ENCODE measurements at places on chromosomes 11 and 22.

DNA sequence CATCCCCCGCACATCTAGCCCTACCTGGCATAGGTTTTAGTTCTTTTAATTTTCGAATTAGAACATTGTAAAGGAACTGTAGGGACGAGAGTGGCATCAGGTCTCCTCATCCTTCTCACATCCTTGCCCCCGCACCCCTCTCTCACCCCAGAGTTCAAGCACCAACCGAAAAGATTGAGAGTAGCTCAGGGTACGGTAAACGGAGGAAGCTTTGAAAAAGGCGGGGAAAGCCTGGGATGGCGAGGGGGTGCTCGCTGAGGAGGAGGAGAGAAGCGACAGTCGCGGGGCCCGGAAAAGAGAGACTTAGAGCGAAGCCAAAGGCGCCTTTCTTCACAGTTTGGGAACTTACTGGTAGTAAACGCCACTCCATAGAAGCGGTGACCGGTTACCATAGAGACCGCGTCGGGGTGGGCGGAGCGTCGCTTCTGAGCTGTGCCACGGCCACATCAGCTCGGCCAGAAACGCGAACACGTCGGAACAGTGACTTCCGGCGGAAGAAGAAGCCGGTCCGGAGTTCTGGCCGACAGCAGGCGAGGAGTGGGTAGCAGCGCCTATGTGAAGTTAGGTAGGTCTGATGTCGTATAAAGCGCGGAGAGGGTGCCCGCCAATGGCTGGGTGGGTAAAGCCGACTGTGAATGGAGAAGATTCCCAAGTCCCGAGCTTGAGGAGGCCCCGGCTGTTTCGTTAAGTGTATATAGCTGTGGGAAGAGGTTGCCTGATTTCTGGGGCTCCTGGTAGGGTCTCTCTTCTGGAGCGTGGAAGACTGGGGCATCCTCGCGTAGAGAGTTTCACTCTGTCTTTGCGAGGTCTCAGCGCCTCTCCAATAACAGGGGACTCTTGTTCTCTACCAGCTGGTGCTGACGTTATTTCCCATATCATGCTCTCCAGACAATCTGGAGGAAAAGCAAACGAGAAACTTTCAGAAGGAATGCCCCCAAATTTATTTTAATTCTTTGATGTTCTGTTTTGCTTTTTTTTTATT, at the start of the genes DCDC1 and DNAJC24:
TSS of gene DCDC1 (minus strand) at position 392 of the 982 bp plus-strand sequence. CDS start 41,459 bp downstream, outside the sequence.
TSS of gene DNAJC24 (plus strand) at position 513 of the 982 bp plus-strand sequence. CDS start 889 bp downstream, outside the sequence.
- DNase-seq: peak; percentile 90

DNA sequence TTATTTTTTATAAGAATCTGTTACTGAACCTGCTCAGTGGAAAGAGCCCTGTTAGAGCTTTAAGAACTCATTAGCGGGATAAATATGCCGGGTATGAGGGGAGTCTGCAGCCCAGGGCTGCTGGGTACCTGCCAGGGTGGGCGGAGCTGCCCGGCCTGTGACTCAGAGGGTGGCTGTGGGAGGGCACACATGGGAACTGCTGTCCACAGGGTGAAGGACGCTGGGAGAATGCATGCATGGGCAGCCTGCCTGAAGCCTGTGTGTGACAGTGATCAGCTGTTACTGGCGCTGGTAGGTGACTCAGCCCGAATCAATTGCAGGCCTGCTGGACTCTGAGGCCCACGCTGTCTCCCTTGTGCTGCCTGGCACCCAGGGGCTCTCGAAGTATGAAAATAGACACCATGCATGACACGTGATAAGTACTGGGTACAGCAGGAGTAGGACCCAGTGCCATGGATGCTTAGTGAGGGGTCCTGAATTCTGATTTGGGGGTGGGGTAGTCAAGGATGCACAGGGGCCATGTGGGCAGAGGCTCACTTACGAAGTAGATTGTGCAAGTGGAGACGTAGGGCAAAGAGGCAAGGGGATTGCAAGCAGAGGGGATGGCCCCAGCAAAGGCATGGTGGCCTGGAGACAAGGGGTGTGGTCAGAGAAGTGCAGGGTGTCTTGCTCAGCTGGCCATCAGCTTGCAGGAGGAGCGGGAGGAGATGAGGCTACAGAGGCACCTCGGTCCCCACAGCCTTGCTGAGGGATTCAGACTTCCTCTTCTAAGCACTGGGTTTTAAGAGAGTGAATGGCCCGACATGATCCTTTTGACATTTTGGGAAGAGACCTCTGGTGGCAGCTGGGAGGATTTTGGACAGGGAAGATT, 36.5 kb downstream of the GRIK4 start:
- DNase-seq: no peak

DNA sequence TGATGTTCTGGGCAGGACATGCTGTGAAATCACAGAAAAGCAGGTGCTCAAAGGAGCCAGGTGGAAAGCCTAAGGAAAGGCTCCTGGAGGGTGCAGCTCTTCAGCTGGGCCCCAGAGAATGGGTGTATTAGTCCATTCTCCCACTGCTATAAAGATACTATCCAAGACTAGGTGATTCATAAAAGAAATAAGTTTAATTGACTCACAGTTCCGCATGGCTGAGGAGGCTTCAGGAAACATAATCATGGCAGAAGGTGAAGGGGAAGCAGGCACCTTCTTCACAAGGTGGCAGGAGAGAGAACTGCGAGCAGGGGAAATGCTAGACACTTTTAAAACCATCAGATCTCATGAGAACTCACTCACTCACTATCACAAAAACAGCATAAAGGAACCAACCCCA, 43.1 kb upstream of the DEUP1 start:
- DNase-seq: no peak

DNA sequence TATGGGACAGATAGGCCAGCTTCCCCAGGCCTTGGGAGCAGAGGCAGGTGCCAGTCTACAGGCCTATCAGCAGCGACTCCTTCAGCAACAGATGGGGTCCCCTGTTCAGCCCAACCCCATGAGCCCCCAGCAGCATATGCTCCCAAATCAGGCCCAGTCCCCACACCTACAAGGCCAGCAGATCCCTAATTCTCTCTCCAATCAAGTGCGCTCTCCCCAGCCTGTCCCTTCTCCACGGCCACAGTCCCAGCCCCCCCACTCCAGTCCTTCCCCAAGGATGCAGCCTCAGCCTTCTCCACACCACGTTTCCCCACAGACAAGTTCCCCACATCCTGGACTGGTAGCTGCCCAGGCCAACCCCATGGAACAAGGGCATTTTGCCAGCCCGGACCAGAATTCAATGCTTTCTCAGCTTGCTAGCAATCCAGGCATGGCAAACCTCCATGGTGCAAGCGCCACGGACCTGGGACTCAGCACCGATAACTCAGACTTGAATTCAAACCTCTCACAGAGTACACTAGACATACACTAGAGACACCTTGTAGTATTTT, 26.6 kb upstream of the L3MBTL2 start:
- no peak for DNase-seq

DNA sequence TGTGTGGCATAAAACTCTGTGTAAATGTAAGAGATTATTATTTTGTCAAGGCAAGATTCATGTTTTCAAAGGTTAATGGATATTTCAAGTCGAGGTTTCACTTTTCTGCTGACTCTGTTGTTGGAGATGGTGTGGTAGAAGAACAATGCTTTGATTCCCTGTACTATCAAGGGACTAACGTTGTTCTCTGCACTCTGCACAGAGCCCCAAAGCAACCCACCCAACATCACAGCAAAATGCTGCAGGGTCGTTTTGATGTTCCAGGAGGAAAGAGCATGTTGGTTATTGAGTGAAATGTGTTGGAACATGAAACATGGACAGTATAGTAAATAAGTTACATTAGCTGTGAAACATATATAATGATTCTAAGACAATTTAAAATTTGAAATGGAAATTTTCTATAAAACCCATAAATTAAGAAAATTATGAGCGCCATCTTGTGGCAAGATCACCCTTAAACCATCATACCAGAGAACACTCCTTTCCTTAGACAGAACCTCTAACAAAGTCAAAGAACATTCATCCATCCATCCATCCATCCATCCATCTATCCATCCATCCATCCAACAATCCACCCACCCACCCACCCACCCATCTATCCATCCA, 164.4 kb upstream of the ZBED5 start:
- DNase-seq: no peak

GRCh38 chr11:60193687-60194433, 11.0 kb upstream of the MS4A6A start:
- peak; percentile 16 for DNase-seq

DNA sequence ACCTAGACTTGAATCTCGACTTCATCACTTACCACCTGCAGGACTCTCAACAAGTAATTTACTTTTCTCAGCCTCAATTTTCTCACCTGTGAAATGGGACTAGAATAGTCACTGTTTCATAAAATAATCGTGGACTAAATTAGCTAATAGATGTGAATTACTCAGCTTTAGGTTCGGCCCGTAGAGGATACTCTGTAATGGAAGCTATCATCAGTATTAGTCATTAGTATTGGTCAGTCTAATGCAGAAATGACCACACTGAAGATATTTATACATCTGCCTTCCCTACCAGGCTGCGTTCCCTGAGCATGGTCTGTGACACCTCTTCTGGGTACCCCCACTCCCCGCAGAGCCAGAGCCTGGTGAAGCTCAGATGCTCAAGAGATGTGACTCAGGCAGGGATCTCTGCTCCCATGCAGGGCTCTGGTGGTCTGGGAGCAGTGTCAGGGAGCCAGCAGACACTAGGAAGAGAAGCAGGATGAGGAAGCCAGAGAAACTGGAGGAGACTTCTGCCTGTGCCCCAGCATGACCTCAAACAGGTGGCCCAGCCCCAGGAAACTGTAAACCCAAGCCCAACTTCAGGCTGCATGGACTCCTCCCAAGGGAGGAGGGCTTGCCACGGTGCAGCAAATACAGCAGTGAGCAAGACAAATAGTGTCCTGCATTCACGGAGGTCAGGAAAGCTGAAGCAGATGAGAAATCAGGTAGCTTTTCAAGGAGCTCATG, 88.0 kb upstream of the E2F8 start:
- DNase-seq: no peak
